ENCODE measurements at places on chromosomes 12 and 14. TPM values are rescaled to one million over a fixed set of nuclear protein-coding genes. Genes with fewer than 3 reads are reported as not detected.
A peak's percentile ranks its signal among the peaks of the same experiment; 100 is the strongest.

DNA sequence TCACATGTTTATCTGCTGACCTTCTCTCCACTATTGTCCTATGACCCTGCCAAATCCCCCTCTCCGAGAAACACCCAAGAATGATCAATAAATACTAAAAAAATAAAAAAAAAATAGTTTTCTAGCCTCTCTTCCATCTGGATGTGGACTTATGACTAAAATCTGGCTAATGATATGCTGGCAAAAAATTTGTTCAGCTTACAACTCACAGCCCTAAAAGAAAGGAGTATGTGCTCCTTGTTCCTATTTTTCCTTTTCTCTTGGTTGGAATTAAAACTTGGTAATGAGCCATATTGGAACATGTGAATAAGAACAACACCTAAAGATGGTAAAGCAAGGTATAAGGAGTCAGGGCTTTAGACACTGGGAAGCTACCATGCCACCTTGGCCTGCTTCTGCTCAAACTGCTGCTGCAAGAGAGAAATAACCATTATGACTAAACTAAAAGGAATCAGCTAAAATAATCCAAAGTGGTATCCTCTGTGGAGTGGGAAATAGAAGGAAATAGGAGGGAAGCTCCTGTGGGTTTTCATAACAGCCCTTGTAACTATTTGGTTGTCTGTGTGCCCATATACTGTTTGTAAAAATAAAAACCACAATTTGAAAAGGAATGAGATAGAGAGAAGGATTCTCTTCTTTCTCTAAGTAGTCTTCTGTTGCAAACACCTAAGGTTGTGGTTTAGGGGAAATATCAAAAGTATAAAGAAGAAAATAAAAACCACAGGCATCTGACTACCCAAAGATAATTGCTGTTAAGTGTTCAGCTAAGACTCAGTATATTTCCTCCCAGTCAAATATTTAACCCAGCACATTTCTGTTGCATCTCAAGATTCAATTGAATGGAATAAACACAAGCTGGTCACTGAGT, 53.8 kb downstream of the SDR9C7 start:
- no peak for DNase-seq
- no peaks in the 10 kb centered on the region for H3K4me1 ChIP-seq
- H3K27ac ChIP-seq, result no peak overlapping the region
- H3K27me3 ChIP-seq, result peaks cover 11% of the 10 kb centered on the region

DNA sequence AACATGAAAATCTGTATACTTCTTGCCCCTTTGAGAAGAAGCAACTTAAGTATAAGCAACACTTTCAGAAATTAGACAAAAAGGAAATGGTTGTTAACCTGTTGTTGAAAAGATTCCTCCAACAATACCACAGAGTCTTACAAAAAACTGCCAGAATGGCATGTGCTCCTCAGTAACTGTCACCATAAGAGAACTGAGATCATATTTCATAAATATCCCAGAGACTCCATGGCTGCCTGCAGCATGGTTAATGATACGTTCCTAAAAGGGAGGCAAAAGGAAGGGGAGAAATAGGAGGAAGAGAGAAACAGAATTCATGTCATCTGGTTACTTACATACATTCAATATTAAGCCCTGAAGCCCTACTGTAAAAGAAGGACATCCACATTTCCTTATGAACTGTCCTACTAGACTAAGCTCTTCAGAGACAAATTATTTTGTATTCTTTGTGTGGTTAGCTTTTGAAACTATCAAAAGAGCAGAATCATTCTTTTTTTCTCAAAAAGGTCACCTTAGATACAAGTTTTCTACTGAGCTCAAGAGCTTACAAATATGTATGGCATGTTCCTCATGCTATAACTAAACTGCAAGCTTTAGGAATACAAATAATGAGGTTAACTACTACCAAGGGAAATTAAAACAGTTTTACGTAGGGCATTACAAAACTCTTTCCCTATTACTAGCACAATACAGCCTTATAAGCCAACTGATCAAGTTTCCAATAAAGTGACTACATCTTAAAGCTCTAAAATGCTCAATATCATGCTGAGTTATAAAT, 37.8 kb downstream of the ERGIC2 start:
- no peak overlapping the region for H3K27ac ChIP-seq
- DNase-seq, result no peak
- no peaks in the 10 kb centered on the region for H3K4me1 ChIP-seq
- H3K27me3 ChIP-seq, result no peaks in the 10 kb centered on the region
- no peak overlapping the region for H3K4me3 ChIP-seq

DNA sequence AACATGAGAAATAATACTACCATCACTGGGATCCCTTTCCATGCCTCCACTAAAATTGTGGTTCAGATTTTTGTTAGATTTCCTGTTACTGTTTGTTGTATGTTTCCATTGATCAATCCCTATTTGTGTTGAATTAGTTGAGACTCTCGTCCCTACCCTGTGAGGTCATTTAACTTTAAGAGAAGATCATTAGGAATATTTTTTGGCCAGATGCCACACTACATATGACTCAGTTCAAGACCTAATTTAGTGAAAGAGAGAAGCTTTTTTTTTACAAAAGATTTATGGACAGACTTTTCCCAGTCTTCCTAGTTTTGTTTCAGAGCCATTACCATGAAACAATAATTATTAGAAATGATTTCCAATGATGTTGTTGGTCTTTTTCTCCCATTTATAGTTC, 35.5 kb downstream of the CPSF6 start:
- no peak overlapping the region for H3K4me3 ChIP-seq
- H3K4me1 ChIP-seq, result peaks cover 5% of the 10 kb centered on the region

- no peak overlapping the region for H3K27ac ChIP-seq
- no peak for DNase-seq
- H3K36me3 ChIP-seq, result no peaks in the 10 kb centered on the region
- no peak overlapping the region for H3K4me3 ChIP-seq
- H3K27me3 ChIP-seq, result peaks cover 10% of the 10 kb centered on the region
These were observed 14.3 kb downstream of the MYL2 start for GRCh38 chr12:110906083-110906482.

DNA sequence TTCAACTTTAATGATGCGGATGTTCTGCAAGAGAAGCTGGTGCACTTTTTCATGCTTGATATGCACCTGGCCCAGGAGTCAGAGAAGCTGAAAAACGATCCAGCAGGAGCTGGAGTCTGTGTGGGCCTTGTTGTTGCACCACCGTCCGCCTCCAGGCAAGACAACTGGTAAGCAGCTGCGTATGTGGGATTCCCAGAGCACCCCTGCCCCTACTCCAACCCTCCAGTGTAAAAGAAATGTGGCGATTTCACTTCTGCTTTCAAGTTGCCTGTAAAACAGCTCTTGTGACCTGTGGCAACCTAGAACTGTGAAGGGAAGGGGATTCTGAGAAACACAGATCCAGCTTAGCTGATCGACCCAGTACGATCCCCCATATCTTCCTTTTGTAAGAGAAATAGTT, 154.1 kb upstream of the PELI2 start:
- no peaks in the 10 kb centered on the region for H3K36me3 ChIP-seq
- no peak overlapping the region for H3K4me3 ChIP-seq
- no peaks in the 10 kb centered on the region for H3K27me3 ChIP-seq
- H3K4me1 ChIP-seq, result peaks cover 8% of the 10 kb centered on the region

- no peaks in the 10 kb centered on the region for H3K36me3 ChIP-seq
- H3K4me3 ChIP-seq, result peak within 1 kb of the TSS; percentile 85
- no peak for DNase-seq
- peak within 1 kb of the TSS; percentile 34 for H3K27ac ChIP-seq
These were observed at the start of gene CLMN for GRCh38 chr14:95319312-95320077. TSS of gene CLMN (minus strand) at chr14:95319908. CDS start at chr14:95319792, 116 bp downstream.

DNA sequence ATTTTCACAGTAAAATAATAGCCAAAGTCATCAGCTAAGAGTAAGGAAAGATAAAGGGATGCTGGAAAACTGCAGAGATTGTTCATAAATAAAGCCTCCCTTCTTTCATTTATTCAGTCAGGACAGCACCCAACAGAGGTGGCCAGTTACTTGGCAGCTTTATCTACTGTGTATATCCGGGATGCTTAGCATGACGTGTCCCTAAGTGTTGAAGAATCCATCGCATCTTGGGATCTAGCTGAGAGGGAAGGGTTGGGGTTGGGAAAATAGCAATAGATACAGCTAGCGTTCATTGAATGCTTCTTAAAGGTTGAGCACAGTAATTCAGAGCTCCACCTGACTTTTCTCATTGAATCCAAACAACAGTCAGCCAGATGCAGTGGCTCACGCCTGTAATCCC, 5.6 kb upstream of the ERBB3 start:
- no peaks in the 10 kb centered on the region for H3K36me3 ChIP-seq
- H3K27ac ChIP-seq, result no peak overlapping the region
- H3K4me3 ChIP-seq, result no peak overlapping the region
- peaks cover 4% of the 10 kb centered on the region for H3K4me1 ChIP-seq

- no peak overlapping the region for H3K4me3 ChIP-seq
- H3K36me3 ChIP-seq, result no peaks in the 10 kb centered on the region
- no peak overlapping the region for H3K27ac ChIP-seq
- DNase-seq, result no peak
These were observed 35.0 kb upstream of the FKBP4 start for GRCh38 chr12:2759733-2760132.

GRCh38 chr12:127925971-127926370, 341.0 kb upstream of the TMEM132C start:
- no peaks in the 10 kb centered on the region for H3K36me3 ChIP-seq
- no peak overlapping the region for H3K4me3 ChIP-seq
- H3K27ac ChIP-seq, result no peak overlapping the region
- peaks cover 3% of the 10 kb centered on the region for H3K27me3 ChIP-seq

- no peak for DNase-seq
- no peak overlapping the region for H3K4me3 ChIP-seq
- no peak overlapping the region for H3K27ac ChIP-seq
These were observed 130.0 kb upstream of the NPAS3 start for GRCh38 chr14:32808644-32809043.

DNA sequence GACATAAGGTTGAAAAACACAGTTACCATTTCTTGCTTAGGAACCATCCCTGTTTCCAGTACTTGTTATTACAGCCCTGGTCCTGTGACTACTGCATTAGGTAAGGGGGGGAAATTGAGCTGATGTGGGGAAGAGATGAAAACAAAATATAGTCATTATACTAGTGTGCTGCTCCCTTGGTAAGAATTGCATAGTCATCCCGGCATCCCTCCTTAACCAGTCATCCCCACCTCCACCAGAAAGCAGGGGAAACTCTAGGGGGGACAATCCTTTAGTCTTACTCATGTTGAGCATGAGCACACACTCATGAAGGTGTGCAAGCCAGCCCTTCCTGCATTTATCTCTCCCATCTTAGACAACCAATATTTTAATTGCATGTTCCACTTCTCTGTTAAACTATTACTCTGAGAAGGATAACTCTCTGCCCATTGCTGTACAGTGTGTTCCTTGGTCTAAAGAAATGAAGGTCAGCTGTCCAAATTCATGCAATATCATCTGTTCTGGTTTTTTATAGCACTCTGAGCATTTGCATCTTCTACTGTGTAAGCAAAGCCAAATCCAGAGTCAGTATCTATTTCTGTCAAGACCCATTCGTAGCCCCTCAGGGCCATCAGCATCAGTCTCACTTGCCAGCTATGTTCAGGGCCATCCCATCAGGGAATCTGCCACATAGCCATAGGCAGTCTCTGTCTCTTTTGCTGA, 46.8 kb downstream of the TMEM30B start:
- no peak for DNase-seq
- peaks cover 8% of the 10 kb centered on the region for H3K4me1 ChIP-seq
- H3K4me3 ChIP-seq, result no peak overlapping the region
- no peak overlapping the region for H3K27ac ChIP-seq

DNA sequence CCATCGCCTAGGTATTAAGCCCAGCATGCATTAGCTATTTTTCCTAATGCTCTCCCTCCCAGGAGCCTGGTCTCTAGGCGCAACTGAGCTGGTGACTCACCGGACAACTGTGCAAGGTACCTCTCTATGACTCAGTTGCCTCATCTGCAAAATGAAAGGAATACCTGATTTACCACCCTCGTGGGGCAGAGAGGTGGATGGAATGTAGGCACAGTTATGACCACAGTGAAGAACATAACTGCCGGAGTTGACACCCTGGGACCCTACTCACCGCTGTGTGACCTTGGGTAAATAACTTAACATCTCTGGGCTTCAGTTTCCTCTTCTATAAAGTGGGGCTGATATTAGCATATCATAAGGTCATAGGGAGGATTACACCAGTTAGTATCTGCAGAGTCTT, 22.6 kb downstream of the BCL11B start:
- H3K27ac ChIP-seq, result no peak overlapping the region
- H3K27me3 ChIP-seq, result peaks cover 20% of the 10 kb centered on the region
- no peak overlapping the region for H3K4me3 ChIP-seq
- H3K36me3 ChIP-seq, result peaks cover 3% of the 10 kb centered on the region
- DNase-seq, result no peak

DNA sequence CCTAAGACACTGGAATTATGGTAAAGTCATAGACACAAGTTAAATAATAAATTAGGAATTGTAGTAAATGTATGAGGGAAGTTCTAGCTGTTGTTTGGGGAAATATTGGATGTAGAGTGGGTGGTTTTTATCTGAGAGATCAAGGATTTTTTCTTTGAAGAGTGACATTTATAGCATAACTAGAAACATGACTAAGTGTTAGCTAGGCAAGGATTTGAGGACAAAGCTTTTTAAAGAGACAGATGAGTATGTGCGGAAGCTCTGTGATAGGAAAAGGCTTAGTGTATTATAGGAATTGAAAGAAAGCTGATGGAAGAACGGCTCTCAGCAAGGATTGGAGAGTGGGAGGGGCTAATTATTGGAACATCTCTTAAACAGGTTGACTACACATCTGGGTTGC, 24.5 kb downstream of the PDZRN4 start:
- no peak overlapping the region for H3K27ac ChIP-seq
- no peak overlapping the region for H3K4me3 ChIP-seq
- H3K36me3 ChIP-seq, result no peaks in the 10 kb centered on the region
- DNase-seq, result no peak

GRCh38 chr12:53050426-53051057, 677 bp downstream of the TNS2 start:
- H3K4me3 ChIP-seq, result peak overlapping the region; percentile 70
- no peak overlapping the region for H3K27ac ChIP-seq
- DNase-seq, result no peak
- no peaks in the 10 kb centered on the region for H3K27me3 ChIP-seq
- no peaks in the 10 kb centered on the region for H3K36me3 ChIP-seq
- H3K4me1 ChIP-seq, result peaks cover 50% of the 10 kb centered on the region

DNA sequence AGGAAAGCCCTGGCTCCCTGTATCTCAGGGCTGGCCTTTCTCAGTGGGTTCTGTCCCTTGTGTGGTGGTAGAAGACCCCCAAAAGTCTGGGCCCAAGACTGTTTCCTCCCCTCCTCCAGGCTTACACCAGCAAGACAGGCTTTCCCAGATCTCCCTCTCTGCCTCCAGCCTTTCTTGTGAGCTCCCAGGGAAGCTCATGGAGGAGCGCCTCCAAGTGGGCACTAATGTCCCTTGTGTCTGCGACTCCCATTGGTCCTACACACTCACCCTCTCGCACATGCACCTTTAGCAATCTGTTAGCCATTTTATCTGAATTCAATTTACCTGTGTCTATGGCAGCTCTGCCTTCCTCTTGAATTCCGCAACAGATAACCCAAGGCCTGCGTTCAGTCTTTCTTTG, 251.1 kb upstream of the CAND1 start:
- peaks cover 5% of the 10 kb centered on the region for H3K4me1 ChIP-seq
- H3K27me3 ChIP-seq, result no peaks in the 10 kb centered on the region
- no peak for DNase-seq
- no peak overlapping the region for H3K4me3 ChIP-seq
- H3K27ac ChIP-seq, result no peak overlapping the region

The PTPRB gene
- 1.2 TPM for total RNA-seq

The TMEM229B gene
- total RNA-seq, result 2.7 TPM

The ST8SIA1 gene
- 1.7 TPM for total RNA-seq

The PLEKHG7 gene
- total RNA-seq, result not detected

The KLRC2 gene
- total RNA-seq, result 0.57 TPM

The KLRF2 gene
- not detected for total RNA-seq

The DEPDC4 gene
- total RNA-seq, result 2.6 TPM

The CCDC177 gene
- 3.4 TPM for total RNA-seq

The TBK1 gene
- 16.6 TPM for total RNA-seq

The TPPP2 gene
- not detected for total RNA-seq

The IL26 gene
- not detected for total RNA-seq

The ACAD10 gene
- total RNA-seq, result 49.9 TPM
